ENCODE measurements at places on chromosomes 5 and 9. TPM values are rescaled to one million over a fixed set of nuclear protein-coding genes. Genes with fewer than 3 reads are reported as not detected.

Gene BSPRY
- not detected for total RNA-seq

- DNase-seq, result peak; percentile 5
Observed at GRCh38 chr5:1782385-1783215, 17.0 kb downstream of the MRPL36 start.

Gene PAEP
- not detected for total RNA-seq

- no peak for DNase-seq
Observed at GRCh38 chr5:95784514-95785302, 37.8 kb downstream of the GLRX start.

Gene CNOT8
- 68.9 TPM for total RNA-seq

- DNase-seq, result no peak
Observed at GRCh38 chr9:37239224-37239859, 119.0 kb downstream of the ZCCHC7 start.

- no peak for DNase-seq
Observed at GRCh38 chr9:130259044-130259443, 6.5 kb upstream of the HMCN2 start.

DNA sequence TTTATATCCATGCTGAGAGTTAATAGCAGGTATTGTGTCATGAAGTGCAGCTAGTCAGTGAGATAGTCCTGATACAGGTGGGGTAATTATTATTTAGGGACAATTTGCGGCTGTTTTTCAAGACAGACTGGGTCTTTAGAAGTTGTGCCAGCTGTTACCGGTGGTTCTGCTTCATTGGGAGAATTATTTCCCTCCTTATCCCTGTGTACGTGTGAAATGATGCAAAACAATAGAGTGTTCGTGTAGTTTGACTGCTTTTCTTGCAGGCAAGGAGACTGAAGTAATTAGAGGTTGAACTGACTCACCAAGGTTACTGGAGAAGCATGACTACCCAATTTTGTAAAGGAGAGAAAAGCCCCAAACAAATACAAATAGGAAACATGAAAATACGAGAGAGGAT, 101.7 kb downstream of the ARRDC3 start:
- no peak for DNase-seq

Gene SPINK5
- total RNA-seq, result 0.60 TPM

GRCh38 chr5:105146867-105147266, 1584.3 kb upstream of the NUDT12 start:
- no peak for DNase-seq

Gene ADRA1B
- total RNA-seq, result 13.1 TPM

Gene IFNA6
- total RNA-seq, result not detected

- DNase-seq, result no peak
Observed at GRCh38 chr5:64758901-64759300, 9.6 kb downstream of the SREK1IP1 start.

- DNase-seq, result no peak
Observed at GRCh38 chr9:128374221-128374675, 3.1 kb downstream of the URM1 start.

- DNase-seq, result no peak
Observed at GRCh38 chr5:14445576-14446290, 135.9 kb upstream of the OTULINL start.

DNA sequence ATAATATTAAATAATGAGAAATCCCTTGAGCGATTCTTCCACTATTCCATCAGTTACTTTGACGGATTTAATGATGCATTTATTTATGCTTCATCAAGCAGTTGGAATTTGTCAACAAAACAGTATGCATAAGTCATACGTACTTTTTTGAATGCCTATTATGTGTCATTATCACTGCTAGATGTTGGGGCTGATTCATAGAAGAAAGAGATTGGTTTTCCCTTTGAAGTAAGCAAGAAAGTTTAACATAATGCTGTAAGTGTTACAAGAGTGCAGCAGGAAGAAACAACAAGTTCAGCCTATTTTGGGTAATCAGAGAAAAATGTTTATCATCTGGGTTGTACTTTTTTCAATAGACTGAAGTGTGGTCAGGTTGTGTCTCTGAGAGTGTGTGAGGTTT, 121.2 kb upstream of the RANBP3L start:
- DNase-seq, result no peak

DNA sequence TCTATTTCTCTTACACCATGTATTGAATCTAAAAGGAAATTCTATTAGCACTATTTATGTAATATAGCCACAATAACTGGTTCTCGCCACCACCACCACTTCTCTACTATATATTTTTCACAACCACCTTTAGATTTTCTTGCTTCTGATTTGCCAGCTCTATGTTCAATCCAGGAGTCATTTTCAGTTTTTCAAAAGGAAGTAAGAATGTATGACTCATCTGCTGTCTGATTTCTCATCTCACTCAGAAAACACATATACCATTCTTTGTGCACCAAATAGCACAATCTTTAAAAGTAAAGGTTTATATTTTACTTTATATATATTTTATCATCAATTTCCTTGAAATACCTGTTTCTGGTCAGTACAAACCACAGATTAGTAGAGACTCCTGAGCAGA, 1127.5 kb downstream of the TAF11L14 start:
- DNase-seq, result no peak

DNA sequence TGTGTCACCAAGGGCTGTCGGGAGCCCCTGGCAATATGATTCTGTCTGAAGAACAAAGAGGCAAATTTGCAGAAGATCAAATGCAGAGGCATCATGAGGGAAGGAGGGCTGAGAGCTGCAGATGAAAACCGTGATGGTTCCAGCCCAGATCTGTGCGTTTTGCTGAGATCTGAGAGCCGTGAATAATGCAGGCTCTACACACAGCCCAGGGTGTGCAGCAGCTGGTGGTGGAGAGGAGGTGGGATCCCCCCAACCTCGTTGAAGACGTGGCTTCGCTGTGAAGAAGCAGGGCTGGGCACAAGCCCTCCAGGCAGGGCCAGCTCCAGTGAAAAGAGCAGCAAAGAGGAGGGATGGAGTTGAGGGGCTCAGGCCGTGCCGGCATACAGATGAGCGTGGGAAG, 75.5 kb downstream of the TSPAN17 start:
- no peak for DNase-seq

DNA sequence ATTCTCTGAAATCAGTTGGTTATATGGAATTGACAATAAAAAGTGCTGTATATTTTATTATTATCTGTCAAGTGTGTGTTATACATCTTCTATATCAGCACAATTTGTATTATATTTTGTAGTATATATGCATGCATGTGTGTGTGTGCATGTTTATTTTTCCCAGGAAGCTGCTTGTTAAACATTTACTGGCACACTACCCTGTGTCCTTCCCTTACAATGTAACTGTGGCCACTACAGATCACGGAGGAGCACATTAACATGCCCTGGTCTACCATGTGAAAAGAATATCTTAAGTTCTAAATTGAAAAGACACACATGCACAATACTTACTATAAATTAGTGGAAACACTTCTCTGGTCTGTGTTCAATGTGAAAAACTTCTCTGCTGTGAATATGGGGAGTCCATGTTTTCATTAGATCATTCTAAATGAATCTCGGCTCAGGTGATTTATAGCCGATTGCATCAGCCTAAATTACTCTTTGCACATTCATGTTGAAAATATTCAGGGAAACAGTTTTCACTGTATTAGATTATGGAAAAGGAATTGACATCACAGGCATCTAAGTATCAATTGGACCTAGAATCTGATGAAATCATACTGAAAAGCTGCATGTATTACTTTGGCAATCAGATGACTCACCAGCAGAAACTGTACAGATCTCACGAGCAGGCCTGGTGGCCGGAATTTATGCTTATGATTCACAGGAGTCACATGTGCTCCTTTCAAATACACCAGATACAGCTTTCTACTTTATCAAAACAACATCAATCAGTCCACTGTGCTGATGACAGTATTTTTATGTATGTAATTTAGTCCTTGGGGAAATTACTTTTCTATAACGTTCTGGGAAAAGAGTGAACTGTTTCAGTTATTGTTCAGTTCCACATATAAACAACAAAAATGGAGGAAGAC, 39.4 kb downstream of the LURAP1L start:
- DNase-seq, result no peak

GRCh38 chr5:172972552-172972951, 11.0 kb upstream of the ATP6V0E1 start:
- no peak for DNase-seq
